ENCODE measurements at places on chromosomes 3 and 15.

GRCh38 chr3:102885289-102885688 is 450.5 kb downstream of the ZPLD1 start:
- DNase-seq = no peak
- H3K36me3 ChIP-seq = no peaks in the 10 kb centered on the region
- no peaks in the 10 kb centered on the region for H3K27me3 ChIP-seq
- H3K4me1 ChIP-seq = no peaks in the 10 kb centered on the region
- H3K27ac ChIP-seq = no peak overlapping the region

DNA sequence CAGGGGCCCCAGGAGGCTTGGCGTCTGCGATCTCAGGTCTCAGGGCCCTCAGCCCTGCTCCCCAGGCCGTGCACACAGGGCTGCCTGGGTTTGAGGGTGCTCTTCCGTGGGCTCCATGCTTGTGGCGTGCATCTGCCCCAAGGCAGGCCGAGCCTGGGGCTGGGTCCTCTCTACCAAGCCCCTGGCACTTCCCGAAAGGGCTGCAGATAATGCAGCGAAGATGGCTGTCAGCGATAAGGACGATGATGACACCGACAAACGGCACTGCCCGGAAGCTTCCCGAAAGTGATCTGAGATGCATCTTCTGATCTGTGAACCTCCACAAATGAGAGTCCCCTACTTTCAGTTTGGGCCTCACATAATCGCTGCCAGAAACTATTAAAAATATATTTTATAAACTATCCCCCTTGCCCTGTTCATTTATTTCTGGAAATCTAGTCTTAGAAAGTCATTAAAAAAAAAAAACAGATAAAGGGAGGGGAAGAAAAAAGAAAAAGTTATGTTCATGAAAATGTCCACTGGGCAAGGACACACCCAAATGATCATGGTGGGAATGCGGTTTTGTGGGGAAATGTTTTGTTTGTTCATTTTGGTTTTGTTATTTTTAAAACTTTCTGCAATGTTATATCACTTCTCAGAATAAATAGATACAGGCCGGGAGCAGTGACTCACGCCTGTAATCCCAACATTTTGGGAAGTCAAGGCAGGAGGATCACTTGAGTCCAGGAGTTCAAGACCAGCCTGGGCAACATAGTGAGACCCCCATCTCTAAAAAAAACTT is 51.5 kb downstream of the RPN1 start:
- H3K4me3 ChIP-seq = no peak overlapping the region
- H3K27me3 ChIP-seq = no peaks in the 10 kb centered on the region
- peaks cover 6% of the 10 kb centered on the region for H3K4me1 ChIP-seq
- DNase-seq = no peak

DNA sequence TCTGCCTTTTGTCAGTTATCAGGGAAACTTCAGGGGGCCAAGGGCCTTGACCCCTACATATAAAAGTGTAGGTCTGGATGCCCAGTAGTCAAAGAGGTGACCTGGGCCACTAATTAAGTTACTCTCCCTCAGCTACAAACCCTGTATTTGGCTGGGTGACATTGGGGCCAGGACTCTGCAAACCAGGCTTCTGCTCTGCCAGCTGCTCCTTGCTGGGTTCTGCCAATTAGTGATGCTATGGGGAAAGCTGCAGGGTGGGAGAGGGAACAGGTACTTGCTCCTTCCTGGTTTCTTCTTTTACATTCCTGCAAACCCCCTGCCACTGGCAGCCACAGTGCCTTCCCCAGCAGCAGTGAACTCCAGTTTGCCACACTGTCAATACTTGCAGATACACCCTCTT is 179.2 kb downstream of the CADPS start:
- no peaks in the 10 kb centered on the region for H3K36me3 ChIP-seq
- H3K4me1 ChIP-seq = no peaks in the 10 kb centered on the region
- H3K4me3 ChIP-seq = no peak overlapping the region
- no peak overlapping the region for H3K27ac ChIP-seq
- DNase-seq = no peak

- no peaks in the 10 kb centered on the region for H3K36me3 ChIP-seq
- H3K4me1 ChIP-seq = peaks cover 10% of the 10 kb centered on the region
- H3K27me3 ChIP-seq = no peaks in the 10 kb centered on the region
- H3K4me3 ChIP-seq = no peak overlapping the region
- H3K27ac ChIP-seq = no peak overlapping the region
- DNase-seq = no peak
Measured at GRCh38 chr3:46146548-46146947, 61.6 kb downstream of the CCR1 start.

GRCh38 chr15:64247535-64247905 is 84.7 kb upstream of the PPIB start:
- no peak overlapping the region for H3K4me3 ChIP-seq
- no peak overlapping the region for H3K27ac ChIP-seq
- no peak for DNase-seq
- no peaks in the 10 kb centered on the region for H3K36me3 ChIP-seq

GRCh38 chr3:126213379-126214028 is 33.1 kb upstream of the ALDH1L1 start:
- no peaks in the 10 kb centered on the region for H3K36me3 ChIP-seq
- peak overlapping the region; percentile 37 for H3K4me3 ChIP-seq
- DNase-seq = peak; percentile 67
- H3K27me3 ChIP-seq = no peaks in the 10 kb centered on the region
- H3K4me1 ChIP-seq = peaks cover 24% of the 10 kb centered on the region

GRCh38 chr3:163058031-163058854 is 1561.6 kb downstream of the OTOL1 start:
- no peak overlapping the region for H3K27ac ChIP-seq
- no peak for DNase-seq
- no peaks in the 10 kb centered on the region for H3K36me3 ChIP-seq
- H3K4me3 ChIP-seq = no peak overlapping the region
- no peaks in the 10 kb centered on the region for H3K27me3 ChIP-seq

GRCh38 chr3:71102111-71102983 is 481.2 kb downstream of the FOXP1 start:
- H3K4me1 ChIP-seq = peaks cover 4% of the 10 kb centered on the region
- H3K27me3 ChIP-seq = no peaks in the 10 kb centered on the region
- no peak overlapping the region for H3K4me3 ChIP-seq
- peak overlapping the region; percentile 62 for H3K27ac ChIP-seq
- no peak for DNase-seq

GRCh38 chr3:40876009-40876408 is 323.3 kb upstream of the CTNNB1 start:
- H3K27me3 ChIP-seq = no peaks in the 10 kb centered on the region
- H3K4me3 ChIP-seq = no peak overlapping the region
- H3K27ac ChIP-seq = no peak overlapping the region
- peaks cover 12% of the 10 kb centered on the region for H3K4me1 ChIP-seq
- DNase-seq = no peak

DNA sequence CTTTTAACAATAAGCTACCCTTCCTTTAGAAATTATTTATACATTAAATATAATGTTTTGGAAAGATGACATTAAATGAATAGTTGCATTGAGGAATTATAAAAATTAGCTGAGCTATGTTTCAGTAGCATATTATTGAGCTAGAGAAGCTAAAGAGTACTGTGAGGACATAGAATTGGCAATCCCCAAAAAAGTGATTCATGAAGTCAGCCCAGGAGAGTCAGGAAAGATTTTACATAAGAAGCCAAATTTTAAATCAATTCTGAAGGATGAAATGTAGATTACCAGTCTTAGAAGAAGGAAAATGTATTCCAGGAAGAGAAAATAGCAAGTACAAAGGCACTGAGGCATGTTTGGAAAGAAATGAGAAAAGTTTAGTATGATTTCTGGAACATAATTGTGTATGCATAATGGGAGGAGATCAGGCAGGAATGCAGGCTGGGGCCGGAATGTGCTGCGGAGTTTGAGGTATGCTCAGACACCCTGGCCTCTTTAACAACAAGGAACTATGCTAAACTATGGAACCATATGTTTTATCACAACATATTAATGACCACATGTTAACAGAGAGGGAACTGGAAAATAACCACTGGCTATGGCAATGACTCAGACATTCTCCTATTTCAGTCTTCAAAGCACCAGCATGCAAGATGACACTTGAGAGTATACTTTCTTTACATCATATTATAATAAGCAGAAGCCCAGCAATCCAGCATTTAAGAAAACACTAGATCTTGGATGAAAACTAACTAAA is 103.3 kb upstream of the COL8A1 start:
- DNase-seq = no peak
- H3K27ac ChIP-seq = no peak overlapping the region
- no peaks in the 10 kb centered on the region for H3K36me3 ChIP-seq

GRCh38 chr3:126351771-126352475 is 5.3 kb downstream of the KLF15 start:
- no peaks in the 10 kb centered on the region for H3K27me3 ChIP-seq
- H3K27ac ChIP-seq = no peak overlapping the region
- peaks cover 66% of the 10 kb centered on the region for H3K36me3 ChIP-seq
- no peak overlapping the region for H3K4me3 ChIP-seq

GRCh38 chr3:37030588-37030987 is 37.3 kb downstream of the MLH1 start:
- H3K4me3 ChIP-seq = no peak overlapping the region
- H3K4me1 ChIP-seq = no peaks in the 10 kb centered on the region
- peaks cover 46% of the 10 kb centered on the region for H3K36me3 ChIP-seq
- H3K27ac ChIP-seq = no peak overlapping the region
- H3K27me3 ChIP-seq = no peaks in the 10 kb centered on the region

DNA sequence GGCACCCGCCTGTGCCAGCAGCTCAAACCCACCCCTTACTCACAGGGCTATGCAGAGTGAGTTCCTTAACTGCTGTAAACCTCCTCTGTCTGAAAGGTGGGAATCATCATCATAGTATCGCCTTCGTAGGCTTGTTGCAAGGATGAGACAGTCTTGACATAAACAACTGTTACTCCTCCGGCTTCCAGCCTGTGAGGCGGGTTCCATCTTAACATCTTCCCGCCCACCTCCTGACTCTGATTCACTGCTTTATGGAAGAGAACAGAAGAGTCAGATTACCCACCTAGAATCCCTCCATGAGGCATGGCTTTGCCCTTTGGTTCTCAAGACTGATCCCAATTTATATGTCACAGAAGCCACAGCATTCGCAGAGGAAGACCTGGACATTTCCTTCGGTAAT is 21.9 kb downstream of the POLR2M start:
- H3K27ac ChIP-seq = no peak overlapping the region
- no peaks in the 10 kb centered on the region for H3K27me3 ChIP-seq
- no peak for DNase-seq
- no peaks in the 10 kb centered on the region for H3K4me1 ChIP-seq
- H3K36me3 ChIP-seq = no peaks in the 10 kb centered on the region
- no peak overlapping the region for H3K4me3 ChIP-seq

DNA sequence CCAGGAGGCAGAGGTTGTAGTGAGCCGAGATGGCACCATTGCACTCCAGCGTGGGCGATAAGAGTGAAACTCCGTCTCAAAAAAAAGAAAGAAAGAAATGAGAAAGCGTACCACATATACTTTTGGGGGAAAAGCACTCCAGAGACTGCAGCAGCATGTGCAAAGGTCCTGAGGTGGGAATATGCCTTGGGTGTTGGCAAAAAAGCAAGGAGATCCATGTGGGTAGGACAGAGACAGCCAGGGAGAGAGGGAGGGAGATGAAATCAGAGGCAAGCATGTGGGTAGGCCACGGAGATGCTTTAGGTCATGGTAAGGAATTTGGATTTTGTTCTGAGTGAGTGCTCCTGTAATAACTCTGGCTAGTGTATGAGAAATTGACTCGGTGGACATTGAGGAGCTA is 3.7 kb upstream of the SH3BP5 start:
- H3K27ac ChIP-seq = no peak overlapping the region
- H3K36me3 ChIP-seq = no peaks in the 10 kb centered on the region
- H3K27me3 ChIP-seq = no peaks in the 10 kb centered on the region
- H3K4me3 ChIP-seq = no peak overlapping the region

- DNase-seq = no peak
- no peak overlapping the region for H3K4me3 ChIP-seq
- H3K27ac ChIP-seq = no peak overlapping the region
- no peaks in the 10 kb centered on the region for H3K4me1 ChIP-seq
Measured at GRCh38 chr15:56906766-56907165, 11.7 kb upstream of the TCF12 start.

- peak; percentile 94 for DNase-seq
- peak overlapping the region; percentile 79 for H3K27ac ChIP-seq
- H3K4me1 ChIP-seq = peaks cover 27% of the 10 kb centered on the region
- no peaks in the 10 kb centered on the region for H3K36me3 ChIP-seq
- no peak overlapping the region for H3K4me3 ChIP-seq
Measured at GRCh38 chr3:134308350-134308891, 57.8 kb upstream of the RYK start.

DNA sequence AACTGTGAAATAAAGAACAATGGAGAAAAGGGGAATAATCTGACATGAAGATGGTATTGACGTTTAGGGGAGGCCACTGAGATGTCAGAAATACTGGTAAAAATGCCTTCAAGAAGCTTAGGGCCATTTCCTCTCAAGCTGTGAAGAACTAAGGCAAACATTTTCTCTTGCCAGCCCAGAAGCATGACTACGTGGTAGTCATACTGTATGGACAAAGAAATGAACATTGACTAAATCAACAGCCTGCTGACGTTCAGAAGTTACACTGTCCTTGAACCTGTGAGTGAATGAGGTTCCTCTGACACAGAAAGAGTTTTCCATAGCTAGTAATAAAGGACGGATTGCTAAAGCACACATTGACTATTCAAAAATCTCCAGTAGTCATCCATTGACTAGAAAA is 121.0 kb downstream of the P3H2 start:
- H3K36me3 ChIP-seq = no peaks in the 10 kb centered on the region
- no peaks in the 10 kb centered on the region for H3K4me1 ChIP-seq
- H3K27ac ChIP-seq = no peak overlapping the region
- H3K27me3 ChIP-seq = no peaks in the 10 kb centered on the region
- no peak for DNase-seq
- H3K4me3 ChIP-seq = no peak overlapping the region

DNA sequence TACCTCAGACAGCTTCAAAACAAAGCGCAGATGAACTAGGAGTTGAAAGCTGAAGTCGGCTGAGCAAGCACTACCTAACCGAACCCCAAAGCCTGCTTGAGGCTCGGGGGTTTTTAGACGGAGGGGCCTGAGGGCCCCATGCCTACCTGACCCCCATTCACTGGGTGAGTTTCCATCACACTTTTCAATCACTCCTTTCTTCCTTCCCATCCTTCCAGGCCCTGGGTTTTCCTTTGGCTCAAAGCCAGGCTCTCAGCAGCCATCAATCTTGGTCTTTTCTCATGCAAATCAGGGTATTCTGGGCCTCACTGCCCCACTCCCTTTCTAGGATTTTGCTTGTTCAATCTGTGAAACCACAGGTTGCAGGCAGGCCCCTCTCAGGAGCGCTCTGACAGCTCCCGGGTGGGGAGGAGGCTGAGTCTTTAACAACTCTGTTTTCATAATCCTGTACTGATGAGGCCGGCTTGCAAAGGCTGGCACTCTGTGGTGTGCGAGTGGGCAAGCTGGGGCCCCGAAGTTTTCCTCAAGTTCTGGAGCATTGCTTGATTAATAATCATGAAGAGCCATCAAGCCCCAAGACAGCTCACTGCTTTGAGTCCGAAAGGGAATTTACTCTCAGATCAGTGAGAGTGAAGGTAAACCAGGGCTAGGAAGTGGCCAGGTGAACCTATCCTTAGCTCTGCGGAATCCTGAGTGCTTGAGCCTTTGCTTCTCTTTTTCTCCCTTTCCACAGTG is 97.6 kb downstream of the FRMD4B start:
- peak; percentile 45 for DNase-seq
- no peak overlapping the region for H3K4me3 ChIP-seq
- peaks cover 4% of the 10 kb centered on the region for H3K36me3 ChIP-seq
- H3K27me3 ChIP-seq = no peaks in the 10 kb centered on the region
- H3K4me1 ChIP-seq = peaks cover 19% of the 10 kb centered on the region

Measured in spinal cord (tissue), 10 donors.